ENCODE measurements at places on chromosomes 4 and X. TPM values are rescaled to one million over a fixed set of nuclear protein-coding genes. Genes with fewer than 3 reads are reported as not detected.

- no peak for DNase-seq
Measured at GRCh38 chrX:39504850-39505259, 592.9 kb downstream of the BCOR start.

RNF212 gene
- total RNA-seq, result 0.30 TPM

POLA1 gene
- total RNA-seq, result 5.9 TPM

GRCh38 chrX:102155806-102156179 is at the start of gene BEX5:
Gene BEX5, minus strand, starts transcription at chrX:102155977. Its CDS starts 1,712 bp downstream, at chrX:102154265.
- peak; percentile 49 for DNase-seq

- DNase-seq, result no peak
Measured at GRCh38 chrX:110012818-110013485, 10.0 kb downstream of the TMEM164 start.

GRCh38 chr4:27289704-27290103 is 429.1 kb downstream of the STIM2 start:
- no peak for DNase-seq

DNA sequence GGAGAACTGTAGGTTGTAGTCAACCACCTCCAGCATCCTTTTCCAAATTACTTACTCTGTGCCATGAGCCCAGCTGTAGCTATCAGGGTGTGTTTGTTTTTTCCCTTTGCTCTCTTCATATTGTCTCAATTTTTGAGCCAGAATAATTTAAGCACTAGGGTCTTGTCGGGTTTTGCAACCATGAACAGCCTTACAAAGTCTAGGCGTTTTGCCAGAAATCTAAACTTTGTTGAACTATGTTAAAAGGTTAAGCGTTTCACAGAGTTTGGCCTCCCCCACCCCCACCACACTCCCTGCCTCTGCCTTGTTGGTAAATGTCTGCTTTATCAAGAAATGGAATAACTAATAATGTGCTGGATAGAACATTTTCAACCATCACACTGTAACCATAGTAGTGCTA is 190.6 kb upstream of the TTC29 start:
- no peak for DNase-seq

- DNase-seq, result no peak
Measured at GRCh38 chr4:155684423-155684822, 17.8 kb downstream of the GUCY1A1 start.

GRCh38 chr4:36053930-36054329 is 190.4 kb downstream of the ARAP2 start:
- DNase-seq, result no peak

BGN gene
- total RNA-seq, result 35.3 TPM

MAGED1 gene
- 54.8 TPM for total RNA-seq

- DNase-seq, result no peak
Measured at GRCh38 chrX:151825007-151825406, 87.7 kb upstream of the MAGEA4 start.

TMEM164 gene
- total RNA-seq, result 47.1 TPM

- DNase-seq, result peak; percentile 46
Measured at GRCh38 chr4:10123227-10124101, 6.9 kb upstream of the WDR1 start.

HAND2 gene
- total RNA-seq, result 142 TPM

DNA sequence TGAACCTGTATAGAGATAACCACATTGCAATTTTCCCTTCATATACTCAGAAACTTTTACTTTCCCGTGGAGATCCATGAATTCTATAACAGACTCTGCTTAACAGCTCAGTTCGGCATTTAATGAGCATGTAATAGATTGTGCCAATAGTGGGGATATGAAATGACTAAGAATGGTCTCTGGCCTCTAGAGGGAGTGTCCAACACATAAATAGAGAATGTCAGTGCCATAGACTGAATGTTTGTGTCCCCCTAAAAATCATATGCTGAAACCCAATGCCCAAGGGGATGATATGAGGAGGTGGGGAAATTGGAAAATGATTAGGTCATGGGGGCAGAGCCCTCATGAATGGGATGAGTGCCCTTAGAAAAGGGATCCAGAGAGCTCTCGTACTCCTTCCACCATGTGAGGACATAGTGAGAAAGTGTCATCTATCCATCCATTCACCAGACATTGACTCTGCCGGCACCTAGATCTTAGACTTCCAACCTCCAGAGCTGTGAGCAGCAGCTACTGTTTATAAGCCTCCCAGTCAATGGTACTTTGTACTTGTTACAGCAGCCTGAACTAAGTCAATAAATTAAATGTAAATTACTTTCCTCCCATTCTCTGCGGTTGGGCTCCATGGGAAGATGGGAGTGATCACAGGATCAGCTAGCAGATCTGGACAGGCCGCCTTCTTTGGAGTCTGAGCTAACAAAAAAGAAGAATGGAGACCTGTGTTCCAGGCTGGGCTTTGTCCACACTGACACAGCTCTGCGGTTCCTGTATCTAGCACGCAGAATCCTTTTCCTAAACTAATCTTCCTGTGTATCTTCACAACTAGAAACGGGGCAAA is 28.1 kb upstream of the HPSE start:
- DNase-seq, result no peak

- no peak for DNase-seq
Measured at GRCh38 chr4:100657187-100657586, 139.4 kb upstream of the EMCN start.

- DNase-seq, result peak; percentile 55
Measured at GRCh38 chrX:15973946-15974345, 119.3 kb upstream of the AP1S2 start.

TMEM35A gene
- total RNA-seq, result 0.30 TPM

DNA sequence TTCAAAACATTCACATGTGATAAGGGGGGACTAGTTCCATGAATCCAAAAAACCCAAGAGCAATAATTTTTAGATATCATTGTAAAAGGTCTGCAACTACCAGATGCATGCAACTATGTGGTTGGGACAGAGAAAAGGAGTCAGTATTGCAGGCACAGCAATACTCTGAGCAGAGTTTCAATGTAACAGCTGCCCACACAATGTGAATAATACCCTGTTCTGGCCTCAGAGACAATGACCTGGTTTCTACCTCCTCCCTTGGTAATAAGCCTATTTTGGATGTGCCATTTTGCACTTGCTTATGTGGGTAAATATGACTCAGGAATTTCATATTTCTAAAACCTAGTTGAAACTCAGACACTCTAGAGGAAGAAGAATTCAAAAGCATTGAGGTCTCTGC is 194.8 kb upstream of the RASGEF1B start:
- no peak for DNase-seq

OPN1MW2 gene
- not detected for total RNA-seq

ZNF157 gene
- total RNA-seq, result not detected

Data from Right ventricle myocardium superior (tissue), 1 donor.